ENCODE measurements at places on chromosomes 3 and 15.
A peak's percentile ranks its signal among the peaks of the same experiment; 100 is the strongest.

GRCh38 chr3:148331081-148331846 lies 366.4 kb upstream of the AGTR1 start:
- no peak for DNase-seq

DNA sequence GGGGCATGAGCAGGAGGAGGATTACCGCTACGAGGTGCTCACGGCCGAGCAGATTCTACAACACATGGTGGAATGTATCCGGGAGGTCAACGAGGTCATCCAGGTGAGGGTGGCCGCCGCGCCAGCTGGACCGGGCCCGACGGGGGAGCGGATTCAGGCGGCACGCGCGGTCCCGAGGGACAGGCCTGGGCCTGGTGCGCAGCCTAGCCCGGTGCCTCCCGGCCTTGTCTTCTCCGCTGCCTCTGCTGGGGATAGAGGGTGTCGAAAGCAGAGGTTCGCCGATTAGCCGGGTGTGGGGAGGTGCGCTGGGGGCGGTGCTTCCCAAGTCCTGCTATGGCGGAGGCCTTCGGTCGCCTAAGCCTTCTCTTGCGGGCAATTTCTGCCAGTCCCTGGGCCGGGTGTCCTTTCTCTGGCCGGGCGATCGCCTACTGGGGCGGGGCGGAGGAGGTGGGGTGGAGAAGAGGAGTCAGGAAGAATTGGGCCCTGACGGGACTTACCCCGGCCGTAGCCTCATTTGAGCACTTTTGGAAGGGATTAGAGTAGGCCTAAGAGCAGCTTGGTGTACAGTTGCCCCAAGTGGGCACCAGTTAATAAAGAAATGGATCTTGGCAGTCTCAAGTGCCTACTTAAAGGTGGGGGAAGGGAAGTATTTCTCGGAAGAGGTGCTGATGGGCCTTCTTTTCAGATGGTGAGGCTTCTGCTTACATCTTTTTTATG lies 940 bp downstream of the ARIH1 start:
- DNase-seq, result peak; percentile 83

DNA sequence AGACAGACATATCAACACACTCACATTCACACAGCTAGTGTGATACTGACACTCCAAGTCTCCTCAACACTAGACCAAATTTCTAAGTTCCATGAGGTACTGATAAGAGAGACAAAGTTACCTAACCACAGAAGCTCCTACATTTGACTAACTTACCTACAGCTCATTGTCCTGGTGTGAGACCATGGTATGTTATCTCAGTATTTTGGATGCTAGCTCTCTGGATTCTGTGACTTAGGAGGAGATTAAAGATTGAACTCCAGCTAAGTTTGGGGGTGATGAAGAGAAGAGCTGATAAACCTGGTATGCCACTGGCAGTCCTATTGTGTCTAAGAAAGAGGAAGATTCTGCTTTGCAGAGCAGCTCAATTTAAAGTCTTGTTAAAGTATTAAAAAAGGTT lies 144.0 kb upstream of the MYRIP start:
- no peak for DNase-seq

GRCh38 chr3:67419218-67419529 lies 235.2 kb downstream of the SUCLG2 start:
- no peak for DNase-seq

Data from T-helper 1 cell (primary cell).